Fibroblast of skin of back (primary cell): ENCODE measurements at places on chromosomes 1 and 21.

- DNase-seq, result peak; percentile 72
Observed at GRCh38 chr1:8121261-8122159, 95.4 kb upstream of the ERRFI1 start.

- DNase-seq, result no peak
Observed at GRCh38 chr1:98940069-98940721, 64.5 kb downstream of the PLPPR5 start.

DNA sequence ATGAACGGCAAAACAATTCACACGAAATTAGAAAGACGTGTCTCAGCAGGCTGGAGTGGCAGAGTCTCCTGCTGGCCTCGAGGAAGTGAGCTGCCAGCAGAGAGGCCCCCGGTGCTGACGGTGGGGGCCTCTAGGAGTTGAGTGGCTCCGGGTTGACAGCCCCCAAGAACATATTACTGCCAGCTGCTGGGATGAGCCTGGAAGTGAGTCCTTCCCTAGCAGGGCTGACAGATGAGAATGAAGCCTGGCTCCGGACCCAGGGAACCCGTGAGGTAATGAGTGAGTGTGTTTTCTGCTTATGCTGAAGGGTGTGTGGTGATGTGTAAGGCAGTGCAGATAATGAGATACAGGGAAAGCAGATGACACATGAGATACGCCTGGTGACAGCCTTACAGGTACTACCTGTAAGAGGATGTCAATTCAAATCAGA lies 23.5 kb upstream of the LRRC47 start:
- peak; percentile 9 for DNase-seq

DNA sequence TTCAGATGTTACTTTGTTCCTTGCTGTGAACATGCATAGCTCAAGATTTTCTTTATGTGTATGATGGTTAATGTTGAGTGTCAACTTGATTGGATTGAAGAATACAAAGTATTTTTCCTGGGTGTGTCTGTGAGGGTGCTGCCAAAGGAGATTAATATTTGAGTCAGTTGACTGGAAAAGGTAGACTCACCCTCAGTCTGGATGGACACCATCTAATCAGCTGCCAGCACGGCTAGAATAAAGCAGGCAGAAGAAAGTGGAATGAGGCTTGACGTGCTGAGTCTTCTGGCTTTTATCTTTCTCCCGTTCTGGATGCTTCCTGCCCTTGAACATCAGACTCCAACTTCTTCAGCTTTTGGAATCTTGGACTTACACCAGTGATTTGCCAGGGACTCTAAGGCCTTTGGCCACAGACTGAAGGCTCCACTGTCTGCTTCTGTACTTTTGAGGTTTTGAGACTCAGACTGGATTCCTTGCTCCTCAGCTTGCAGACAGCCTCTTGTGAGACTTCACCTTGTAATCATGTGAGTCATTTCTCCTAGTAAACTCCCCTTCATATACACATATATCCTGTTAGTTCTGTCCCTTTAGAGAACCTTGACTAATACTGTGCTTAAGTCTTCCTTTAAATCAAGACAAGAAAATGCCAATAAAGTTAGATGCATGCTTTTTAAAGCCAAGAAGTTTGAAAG lies 626.6 kb downstream of the KCNT2 start:
- DNase-seq, result peak; percentile 30

GRCh38 chr1:70887936-70888335 lies 159.7 kb downstream of the PTGER3 start:
- DNase-seq, result no peak
